PC-9 (cell line): ENCODE measurements at places on chromosomes 1 and 21. TPM values are rescaled to one million over a fixed set of nuclear protein-coding genes. Genes with fewer than 3 reads are reported as not detected.

GRCh38 chr1:168245042-168245441 is 19.2 kb downstream of the SFT2D2 start:
- DNase-seq, result no peak

- no peak for DNase-seq
These were observed 2.7 kb downstream of the C1QTNF12 start for GRCh38 chr1:1243807-1244191.

- no peak for DNase-seq
These were observed 24.2 kb upstream of the NPL start for GRCh38 chr1:182765391-182765790.

GRCh38 chr1:94883691-94884090 is 43.2 kb downstream of the CNN3 start:
- DNase-seq, result no peak

GRCh38 chr1:12141163-12141850 is 25.5 kb upstream of the TNFRSF1B start:
- DNase-seq, result peak; percentile 67

GRCh38 chr1:182207300-182207699 is 145.8 kb upstream of the ZNF648 start:
- DNase-seq, result no peak

GRCh38 chr1:51264451-51264850 is 28.4 kb downstream of the RNF11 start:
- peak; percentile 35 for DNase-seq

RGS13 gene
- not detected in 2 replicates for total RNA-seq
